ENCODE measurements at places on chromosomes 6 and 20.

GRCh38 chr20:25407311-25408169, at the start of gene GINS1:
Gene GINS1, plus strand, starts transcription at chr20:25407673. Its CDS starts 148 bp downstream, at chr20:25407821.
- peak; percentile 86 for DNase-seq

- DNase-seq = no peak
Measured at GRCh38 chr6:91464718-91465117, 877.8 kb upstream of the MAP3K7 start.

- no peak for DNase-seq
Measured at GRCh38 chr20:4896971-4897497, 104.3 kb downstream of the SLC23A2 start.

DNA sequence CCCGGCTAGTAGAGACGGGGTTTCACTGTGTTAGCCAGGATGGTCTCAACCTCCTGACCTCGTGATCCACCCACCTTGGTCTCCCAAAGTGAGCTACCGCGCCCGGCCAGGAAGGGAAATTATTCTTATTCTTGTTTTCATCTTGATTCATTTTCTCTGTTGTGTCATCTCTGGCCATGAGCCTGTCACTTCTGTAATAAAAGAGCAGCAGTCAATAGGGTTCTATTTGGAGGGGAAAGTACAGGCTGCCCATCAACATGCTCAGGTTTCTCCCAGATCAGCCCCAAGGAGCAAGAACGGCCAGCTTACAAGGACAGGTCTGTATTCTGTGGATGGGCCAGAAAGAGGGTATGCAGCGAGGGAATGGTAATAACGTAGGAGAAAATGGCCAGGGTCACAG, 345.0 kb downstream of the PREX1 start:
- no peak for DNase-seq

- DNase-seq = no peak
Measured at GRCh38 chr20:62051546-62052255, 14.0 kb downstream of the TAF4 start.

DNA sequence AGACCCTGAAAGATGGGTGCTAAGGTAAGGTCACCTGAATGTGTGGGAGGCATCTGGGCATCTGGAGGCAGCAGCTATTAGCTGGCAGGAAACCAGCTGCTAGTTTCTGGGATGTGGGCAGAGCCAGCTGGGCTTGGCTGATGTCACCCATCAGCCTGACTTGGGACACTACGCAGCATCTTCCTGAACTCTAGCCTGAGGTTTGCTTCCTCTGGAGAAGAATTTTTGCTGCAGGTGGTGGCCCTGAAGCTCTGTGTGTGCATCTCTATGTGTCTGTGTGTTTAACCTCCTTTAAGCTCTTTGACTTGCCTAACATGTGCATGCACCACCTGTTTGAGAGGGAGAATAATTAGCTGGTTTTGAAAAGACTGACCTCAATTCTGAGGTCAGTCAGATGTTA, 465.1 kb upstream of the CHD6 start:
- DNase-seq = no peak

- DNase-seq = no peak
Measured at GRCh38 chr6:170487707-170488329, 65.3 kb downstream of the PSMB1 start.

- DNase-seq = peak; percentile 32
Measured at GRCh38 chr20:62710886-62711702, 2.5 kb downstream of the NTSR1 start.

DNA sequence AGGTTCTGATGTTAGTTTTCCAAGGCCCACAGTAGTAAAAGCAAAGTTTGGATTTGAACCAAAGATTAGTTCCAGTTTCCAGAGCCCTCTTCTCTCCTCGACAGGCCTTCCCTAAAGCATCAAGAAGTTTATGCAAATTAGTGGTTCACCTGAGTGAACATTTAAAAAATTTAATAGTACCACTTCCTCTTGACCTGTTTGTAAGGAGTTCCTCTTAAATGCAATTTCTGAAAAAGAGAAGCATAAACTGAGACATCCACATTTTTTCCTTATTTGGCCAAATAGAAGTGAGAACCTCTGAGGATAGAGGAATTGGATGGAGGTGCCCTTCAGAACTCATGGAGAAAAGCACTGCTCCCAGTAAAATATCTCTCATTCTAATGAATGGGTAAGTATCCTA, 1.2 kb upstream of the DSE start:
- no peak for DNase-seq

DNA sequence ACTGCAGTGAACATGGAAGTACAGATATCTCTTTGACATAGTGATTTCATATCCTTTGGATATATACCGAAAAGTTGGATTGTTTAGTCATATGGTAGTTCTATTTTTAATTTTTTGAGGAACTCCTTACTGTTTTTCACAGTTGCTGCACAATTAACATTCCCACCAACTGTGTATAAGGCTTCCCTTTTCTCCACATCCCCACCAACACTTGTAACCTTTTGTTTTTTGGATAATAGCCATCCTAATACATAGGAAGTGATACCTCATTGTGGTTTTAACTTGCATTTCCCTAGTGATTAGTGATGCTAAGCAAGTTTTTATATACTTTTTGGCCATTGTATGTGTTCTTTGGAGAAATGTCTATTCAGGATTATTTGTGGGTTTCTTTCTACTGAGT, 45.1 kb upstream of the TENT5A start:
- DNase-seq = no peak

- no peak for DNase-seq
Measured at GRCh38 chr6:166228839-166229528, 61.3 kb upstream of the TBXT start.

GRCh38 chr6:4402477-4402976, 267.2 kb upstream of the ECI2 start:
- peak; percentile 93 for DNase-seq

DNA sequence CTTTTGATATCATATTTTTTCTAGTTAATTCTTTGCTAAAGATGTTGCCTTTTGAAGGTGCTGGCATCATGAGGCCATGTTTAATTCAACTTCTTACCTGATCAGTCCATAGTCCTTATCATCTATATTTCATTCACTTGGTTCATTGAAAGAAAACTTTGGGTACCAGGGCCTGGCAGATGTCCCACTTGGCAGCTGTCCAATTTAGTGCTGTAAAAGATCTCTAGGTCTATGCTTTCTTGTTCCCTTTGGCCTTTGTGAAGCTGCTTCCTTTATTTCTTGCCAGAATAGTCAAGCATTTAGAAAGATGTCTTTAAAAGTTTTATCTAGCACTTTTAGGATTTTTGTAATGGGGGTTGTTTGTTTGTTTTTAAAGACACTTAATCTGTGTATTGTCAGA, 61.7 kb upstream of the EYA4 start:
- DNase-seq = no peak

DNA sequence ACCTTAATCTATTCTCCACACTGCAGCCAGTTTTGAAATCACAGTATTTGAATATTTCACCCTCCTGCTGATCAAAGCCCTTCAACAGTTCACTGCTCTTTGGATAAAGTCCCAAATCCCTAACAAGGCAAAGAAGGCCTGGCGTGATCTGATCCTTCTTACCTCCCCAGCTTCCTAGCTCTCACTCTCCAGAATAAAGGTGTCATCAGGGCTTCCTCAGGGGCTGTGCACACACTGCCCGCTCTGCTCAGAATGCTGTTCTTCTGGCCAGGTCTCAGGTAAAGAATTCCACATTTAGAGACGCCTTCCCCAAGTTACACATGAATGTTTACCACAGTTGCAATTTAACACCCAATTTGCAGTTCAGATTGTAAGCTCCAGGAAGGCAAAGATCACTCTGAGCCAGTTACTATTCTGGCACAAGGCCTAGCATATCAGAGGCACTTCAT, 58.9 kb upstream of the MCM9 start:
- DNase-seq = no peak

GRCh38 chr6:113630738-113631535, 226.2 kb upstream of the MARCKS start:
- peak; percentile 82 for DNase-seq

DNA sequence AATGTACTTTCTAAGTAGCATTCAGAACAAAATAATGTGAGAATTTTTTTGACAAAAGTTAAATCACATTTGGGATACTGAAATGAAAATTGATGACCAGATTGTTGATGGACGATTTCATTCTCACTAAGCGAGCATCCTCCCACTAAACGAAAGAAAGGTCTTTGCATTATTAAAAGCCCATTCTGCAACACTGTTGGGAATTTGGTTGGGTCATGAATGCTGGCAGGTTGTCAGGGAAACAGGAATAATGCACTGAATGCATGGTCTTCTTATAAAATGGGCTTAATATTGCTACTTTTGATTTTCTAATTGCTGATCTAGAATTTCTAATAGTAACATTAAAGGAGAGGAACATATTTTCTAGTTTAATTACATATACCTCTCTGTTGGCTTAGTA, 229.8 kb downstream of the NKAIN2 start:
- DNase-seq = no peak

DNA sequence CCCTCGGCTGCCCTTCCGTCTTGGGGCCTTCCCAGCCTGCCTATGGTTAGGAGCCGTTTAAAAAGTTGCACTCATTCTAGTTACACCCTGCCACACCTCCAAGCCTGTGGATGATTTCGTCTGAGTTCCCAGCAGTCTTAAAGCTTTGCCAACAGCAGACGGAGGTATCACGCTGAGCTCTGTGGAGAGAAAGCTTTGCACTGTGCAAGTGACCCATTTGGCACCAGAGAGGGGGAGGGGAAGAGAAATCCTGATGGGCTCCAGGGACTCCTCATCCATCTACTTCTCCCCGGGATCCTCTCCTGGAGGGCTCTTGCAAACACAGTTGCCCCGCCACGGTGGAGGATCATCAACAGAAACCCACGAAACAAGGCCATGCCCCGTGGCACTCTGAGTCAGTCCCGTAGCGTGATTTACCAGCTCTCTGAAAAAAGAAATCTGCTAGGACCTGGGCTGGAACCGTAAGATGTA, 98.8 kb upstream of the CITED2 start:
- peak; percentile 53 for DNase-seq

GRCh38 chr6:116115781-116116180, 10.2 kb downstream of the COL10A1 start:
- peak; percentile 46 for DNase-seq

DNA sequence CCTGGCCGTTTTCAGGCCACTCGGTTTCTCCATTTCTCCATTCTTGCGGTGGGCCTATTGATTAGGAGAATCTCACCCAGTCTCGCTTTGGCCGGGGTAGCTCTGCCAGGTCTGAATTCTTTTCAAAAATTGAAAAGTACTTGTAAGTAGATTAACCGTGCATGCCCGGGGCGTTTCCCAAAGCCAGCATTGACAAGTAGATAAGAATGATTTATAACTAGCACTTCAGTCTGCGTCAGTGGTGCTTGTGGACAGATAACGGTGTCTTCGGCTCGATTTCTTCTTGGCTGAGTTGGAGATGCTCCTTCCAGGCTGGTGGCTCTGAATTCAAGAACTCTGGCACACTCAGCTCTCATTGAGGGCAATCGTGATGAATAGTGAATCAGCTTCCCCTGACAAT, 29.0 kb downstream of the SLC24A3 start:
- no peak for DNase-seq

GRCh38 chr6:71258078-71258866, 30.3 kb upstream of the OGFRL1 start:
- DNase-seq = peak; percentile 64

- no peak for DNase-seq
Measured at GRCh38 chr6:89956182-89956581, 61.9 kb downstream of the GJA10 start.

GRCh38 chr20:57991211-57991881, 237.1 kb downstream of the ANKRD60 start:
- peak; percentile 97 for DNase-seq

GRCh38 chr6:137157601-137158000, 15.8 kb downstream of the IL22RA2 start:
- DNase-seq = no peak

GRCh38 chr6:78850621-78851020, 16.7 kb upstream of the IRAK1BP1 start:
- DNase-seq = peak; percentile 33

- DNase-seq = peak; percentile 17
Measured at GRCh38 chr20:40323361-40323794, 365.7 kb downstream of the MAFB start.

DNA sequence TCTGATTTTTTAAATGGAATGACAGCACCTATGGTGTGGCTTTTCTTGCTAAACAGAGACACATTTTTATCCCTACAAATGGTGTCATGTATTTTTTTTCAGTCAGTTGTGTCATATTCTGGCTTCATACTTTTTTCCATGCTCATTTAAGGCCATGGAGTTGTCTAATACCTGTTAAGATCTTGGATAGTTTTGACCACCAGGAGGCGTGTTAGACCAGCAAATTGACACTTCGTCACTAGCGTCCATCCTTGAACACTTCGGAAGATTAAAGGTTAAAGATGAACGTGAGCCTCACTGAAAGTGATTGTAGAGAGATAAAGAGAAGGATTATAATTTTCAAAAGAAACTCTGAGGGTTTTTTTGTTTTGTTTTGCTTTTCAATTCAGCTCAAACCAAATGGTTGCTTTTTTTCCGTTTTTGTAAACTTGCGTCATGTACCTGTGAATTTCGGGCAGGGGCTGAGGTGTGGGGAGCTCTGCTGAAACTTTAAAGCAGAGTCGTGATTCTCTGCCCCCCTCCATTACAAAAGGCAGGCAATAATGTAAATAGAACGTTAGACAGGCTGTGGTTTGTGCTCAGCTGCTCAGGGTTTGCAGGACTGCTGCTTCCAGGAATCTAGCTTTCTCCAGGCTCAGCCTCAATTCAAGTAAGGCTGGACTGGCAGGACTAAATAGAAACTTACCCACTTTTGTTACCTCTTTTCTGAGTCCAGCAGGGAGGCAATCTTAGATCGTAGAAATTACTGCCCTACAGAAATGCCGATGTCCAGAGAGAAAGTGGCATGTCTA, 245.1 kb downstream of the FOXA2 start:
- peak; percentile 73 for DNase-seq

GRCh38 chr6:72422171-72422570, 199.7 kb upstream of the KCNQ5 start:
- peak; percentile 74 for DNase-seq

GRCh38 chr6:7721649-7722048, 4.2 kb upstream of the BMP6 start:
- peak; percentile 65 for DNase-seq

DNA sequence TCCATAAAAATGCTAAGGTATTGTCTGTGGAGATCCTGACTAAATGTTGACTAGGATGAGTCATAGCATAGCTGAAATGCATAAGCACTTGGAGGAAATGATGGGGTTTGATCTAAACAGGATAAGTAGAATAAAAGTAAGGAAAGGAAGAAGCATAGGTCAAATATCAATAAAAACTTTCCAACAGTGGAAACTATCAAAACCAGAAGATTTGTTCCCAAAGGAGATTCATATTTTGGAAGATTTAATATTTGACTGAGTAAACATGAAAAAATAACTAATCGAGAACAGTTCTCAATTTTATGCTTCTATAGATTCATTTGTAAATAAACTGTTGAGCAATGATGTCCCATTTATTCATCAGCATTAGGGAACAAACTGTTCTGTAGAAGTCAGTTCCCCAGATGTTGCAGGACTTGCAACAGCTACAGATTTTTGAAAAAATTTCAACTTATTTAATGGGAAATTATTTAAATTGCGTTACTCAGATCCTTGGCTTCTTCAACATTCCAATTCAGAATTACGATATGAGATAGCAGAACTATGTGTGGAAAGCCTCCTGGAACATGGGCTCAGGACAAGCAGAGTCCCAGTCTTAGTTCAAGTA, 133.7 kb upstream of the TBX18 start:
- peak; percentile 82 for DNase-seq

- no peak for DNase-seq
Measured at GRCh38 chr6:121847806-121848522, 412.5 kb downstream of the GJA1 start.

Data from GM23248 (cell line).